ENCODE measurements at places on chromosomes 13 and 19.

DNA sequence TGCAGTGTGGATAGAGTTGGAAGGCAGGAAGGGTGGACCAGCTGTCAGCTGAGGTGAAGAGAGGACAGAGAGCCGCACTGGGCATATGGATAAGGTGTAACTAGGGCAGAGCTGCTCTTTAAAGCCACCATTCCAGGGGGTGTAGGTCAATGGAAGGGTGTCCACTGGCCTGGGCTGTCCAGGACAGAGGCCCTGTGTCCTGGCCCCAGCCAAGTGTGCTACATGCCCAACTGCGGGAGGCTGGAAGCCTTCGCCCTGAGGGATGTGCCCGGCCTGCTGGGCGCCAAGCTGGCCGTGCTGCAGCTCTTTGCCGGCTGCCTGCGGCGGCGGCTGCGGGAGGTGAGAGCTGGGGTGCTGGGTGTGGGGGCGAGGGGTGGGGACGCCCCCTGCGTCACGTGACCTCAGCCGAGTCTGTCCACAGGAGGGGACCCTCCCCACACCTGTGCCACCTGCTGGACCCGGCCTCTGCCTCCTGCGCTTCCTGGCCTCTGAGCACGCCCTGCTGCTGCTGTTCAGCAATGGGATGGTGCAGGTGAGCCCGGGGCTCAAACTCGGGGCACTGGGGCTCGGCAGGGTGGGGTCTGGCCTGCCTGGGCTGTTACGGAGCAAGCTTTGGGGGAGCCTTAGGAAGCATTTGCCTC lies 9.8 kb downstream of the PLK5 start:
- no peak for DNase-seq

- no peak for DNase-seq
Measured at GRCh38 chr13:55500694-55501093, 1640.0 kb upstream of the PRR20A start.

DNA sequence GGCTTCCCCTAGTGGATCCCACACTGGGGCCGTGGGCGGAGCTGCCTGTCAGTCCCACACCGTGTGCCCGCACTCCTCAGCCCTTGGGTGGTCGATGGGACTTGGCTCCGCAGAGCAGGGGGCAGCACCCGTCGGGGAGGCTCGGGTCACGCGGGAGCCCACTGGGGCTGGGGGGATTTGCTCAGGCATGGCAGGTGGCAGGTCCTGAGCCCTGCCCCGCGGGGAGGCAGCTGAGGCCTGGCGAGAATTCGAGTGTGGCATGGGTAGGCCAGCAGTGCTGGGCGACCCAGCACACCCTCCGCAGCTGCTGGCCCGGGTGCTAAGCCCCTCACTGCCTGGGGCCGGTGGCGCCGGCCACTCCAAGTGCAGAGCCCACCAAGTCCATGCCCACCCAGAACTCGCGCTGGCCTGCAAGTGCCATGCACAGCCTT lies 481.7 kb upstream of the PRR20A start:
- DNase-seq = no peak

DNA sequence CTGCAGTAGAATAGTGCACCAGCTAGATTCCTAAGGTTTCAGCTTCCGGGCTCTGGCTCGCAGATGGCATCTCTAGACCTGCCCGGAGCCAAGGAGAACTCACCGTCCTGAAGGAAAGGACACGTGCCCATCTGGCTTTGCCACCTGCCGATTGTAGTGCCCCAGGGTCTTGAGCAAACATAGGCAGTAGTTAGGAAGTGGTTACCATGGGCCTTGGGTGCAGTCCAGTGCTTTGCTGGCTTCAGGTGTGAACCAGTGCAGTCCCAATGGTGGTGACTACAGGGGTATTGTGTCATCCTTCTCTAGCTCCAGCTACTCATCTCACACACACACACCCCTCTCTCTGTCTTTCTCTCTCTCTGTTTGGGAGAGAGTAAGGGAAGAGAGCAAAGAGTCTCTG lies 61.4 kb upstream of the TEX29 start:
- DNase-seq = no peak

- DNase-seq = no peak
Measured at GRCh38 chr19:17409990-17410389, 4.6 kb upstream of the BST2 start.

DNA sequence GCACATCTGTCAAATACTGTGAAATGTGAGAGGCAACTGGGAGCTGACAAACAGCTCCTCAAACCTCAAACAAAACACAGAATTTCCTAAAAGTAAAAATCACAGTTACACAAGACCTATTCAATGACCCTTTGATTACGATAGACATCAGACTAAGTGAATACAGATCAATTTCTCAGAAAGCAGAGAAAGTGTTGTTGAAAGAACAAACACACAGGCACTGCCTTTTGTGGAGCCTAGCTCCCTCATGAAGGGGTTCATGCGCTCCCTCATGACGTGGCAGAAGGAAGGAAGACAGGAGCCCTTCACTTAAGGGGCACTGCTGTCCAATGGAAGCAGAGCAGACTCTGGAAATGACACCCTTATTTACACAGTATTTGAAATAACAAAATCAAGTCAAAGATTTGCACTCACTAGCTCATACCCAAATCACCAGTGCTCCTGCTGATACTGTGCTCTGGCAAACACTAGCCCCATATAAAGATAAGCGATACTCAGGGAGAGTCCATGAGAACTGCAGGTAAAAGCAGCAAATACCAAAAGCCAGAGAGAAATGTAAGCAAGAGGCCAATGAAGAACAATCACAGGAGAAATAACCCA lies 144.9 kb downstream of the KLF12 start:
- no peak for DNase-seq

DNA sequence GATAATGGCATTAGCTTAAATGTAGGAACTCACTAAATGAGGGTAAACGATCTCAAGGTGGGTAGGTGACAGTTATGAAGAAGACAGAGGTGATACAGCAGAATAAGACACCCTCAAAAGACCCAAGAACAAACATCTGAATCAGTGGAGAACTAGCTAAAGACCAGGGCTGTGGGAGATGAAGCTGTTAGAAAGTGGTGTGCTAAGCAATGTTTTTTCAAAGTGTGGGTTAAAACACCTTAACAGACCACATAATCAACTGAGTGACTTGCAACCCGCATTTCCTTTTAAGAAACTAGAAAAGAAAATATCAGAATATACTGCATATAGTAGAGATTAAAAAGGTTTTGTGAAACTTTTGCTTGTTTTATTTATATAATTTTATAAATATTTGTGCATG lies 70.0 kb downstream of the ZDHHC20 start:
- DNase-seq = no peak

DNA sequence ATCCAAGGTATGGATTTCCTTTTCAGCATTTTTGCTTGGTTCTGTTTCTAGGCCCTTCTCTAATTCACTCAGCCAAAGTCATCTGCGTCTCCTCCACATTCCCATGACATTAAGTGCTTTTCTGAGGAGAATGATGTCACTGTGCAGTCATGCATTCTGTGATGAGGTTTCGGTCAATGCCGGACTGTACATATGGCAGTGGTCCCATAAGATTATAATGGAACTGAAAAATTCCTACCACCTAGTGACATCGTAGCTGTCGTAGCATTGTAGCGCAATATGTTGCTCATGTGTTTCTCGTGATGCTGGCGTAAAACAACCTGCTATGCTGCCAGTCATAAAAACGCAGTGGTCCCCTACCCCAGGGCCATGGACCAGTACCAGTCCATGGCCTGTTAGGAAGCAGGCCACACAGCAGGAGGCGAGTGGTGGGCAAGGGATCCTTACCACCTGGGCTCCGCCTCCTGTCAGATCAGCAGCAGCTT lies 63.4 kb upstream of the TNFRSF19 start:
- DNase-seq = no peak

- DNase-seq = no peak
Measured at GRCh38 chr13:29491248-29491647, 104.2 kb downstream of the SLC7A1 start.

- no peak for DNase-seq
Measured at GRCh38 chr13:71090990-71091389, 776.0 kb downstream of the DACH1 start.

DNA sequence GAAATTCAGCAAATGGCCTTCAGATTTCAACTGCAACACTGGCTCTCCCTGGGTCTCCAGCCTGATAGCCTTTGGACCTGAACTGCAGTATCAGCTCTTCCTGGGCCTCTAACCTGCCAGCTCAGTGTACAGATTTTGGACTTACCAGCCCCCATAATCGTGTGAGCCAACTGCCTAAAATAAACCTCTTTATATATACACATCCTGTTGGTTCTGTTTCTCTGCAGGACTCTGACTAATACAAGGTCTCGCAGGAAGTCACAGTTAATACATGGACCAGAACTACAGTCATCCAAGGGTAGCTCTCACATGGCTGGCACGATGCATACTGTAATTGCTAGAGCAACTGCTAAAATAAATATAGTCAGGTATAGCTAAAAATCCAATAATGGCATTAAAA lies 85.1 kb downstream of the KATNAL1 start:
- no peak for DNase-seq

DNA sequence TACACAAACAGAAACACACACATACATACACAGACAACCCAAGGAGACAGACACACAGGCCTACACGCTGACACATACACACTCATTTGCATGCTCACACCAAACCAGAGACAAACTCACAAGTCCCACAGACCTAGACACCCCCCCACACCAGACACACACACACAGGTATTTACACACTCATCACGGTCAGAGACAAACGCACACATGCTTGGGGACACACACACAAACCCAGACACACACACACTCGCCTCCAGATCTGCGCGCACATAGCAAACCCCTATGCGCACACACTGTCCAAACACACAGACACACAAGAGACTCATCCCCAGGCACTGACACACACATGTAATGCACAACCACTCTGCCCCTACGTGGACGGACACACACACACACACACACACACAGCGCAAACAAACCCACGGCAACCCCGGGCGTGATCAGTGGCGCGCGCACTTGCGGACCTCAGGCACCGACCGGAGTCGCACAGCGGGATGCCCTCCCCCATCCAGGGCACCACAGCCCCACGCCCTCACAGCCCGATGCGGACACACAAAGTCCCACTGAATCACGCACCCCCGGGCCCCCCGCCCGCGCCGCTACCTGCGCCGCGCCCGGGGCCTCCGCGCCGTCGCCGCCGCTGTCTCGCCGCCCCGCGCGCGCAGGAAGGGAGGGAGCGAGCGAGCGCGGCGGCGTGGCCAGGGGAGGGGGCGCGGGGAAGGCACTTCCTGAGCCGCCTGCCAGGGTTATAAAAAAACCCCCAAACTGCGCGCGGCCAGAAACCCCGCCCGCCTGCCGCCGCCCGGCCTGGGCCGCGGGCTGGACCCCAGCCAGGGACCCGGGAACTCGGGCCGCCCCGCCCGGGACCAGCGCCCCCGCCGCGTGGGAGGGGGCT lies at the start of gene ADAMTS10:
Gene ADAMTS10 (minus strand): TSS at position 675 of the 895 bp plus-strand sequence. CDS start 5,005 bp downstream, outside the sequence.
- no peak for DNase-seq

DNA sequence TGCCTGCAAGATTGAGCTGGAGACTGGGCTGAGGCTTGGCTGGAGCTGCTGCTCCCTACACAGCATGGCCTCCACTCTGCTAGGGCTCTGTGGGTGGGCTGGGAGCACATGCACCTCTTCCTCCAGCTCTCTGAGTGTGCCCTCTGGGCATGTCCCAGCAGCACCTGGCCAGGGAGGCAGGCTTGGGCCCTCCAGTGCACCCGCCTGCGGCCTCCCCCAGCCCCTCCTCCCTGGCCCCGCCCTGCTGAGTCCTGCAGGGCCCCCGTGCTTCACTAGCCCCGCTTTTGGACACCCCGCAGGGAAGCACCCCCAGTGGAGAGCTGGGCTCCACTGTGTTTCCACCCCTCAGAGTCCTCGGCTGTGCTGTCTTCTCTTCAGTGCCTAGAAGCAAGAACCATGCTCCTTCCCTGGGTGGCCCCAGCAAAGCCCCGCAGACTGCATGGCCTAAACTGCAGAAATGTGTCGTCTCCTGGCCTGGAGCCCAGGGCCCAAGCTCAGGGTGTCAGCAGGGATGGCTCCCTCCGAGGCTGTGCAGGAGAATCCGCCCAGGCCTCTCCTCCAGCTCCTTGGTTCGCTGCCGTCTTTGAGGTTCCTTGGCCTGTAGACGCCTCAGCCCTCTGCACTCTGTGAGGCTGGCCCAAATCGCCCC lies 5.0 kb upstream of the TEX29 start:
- no peak for DNase-seq

DNA sequence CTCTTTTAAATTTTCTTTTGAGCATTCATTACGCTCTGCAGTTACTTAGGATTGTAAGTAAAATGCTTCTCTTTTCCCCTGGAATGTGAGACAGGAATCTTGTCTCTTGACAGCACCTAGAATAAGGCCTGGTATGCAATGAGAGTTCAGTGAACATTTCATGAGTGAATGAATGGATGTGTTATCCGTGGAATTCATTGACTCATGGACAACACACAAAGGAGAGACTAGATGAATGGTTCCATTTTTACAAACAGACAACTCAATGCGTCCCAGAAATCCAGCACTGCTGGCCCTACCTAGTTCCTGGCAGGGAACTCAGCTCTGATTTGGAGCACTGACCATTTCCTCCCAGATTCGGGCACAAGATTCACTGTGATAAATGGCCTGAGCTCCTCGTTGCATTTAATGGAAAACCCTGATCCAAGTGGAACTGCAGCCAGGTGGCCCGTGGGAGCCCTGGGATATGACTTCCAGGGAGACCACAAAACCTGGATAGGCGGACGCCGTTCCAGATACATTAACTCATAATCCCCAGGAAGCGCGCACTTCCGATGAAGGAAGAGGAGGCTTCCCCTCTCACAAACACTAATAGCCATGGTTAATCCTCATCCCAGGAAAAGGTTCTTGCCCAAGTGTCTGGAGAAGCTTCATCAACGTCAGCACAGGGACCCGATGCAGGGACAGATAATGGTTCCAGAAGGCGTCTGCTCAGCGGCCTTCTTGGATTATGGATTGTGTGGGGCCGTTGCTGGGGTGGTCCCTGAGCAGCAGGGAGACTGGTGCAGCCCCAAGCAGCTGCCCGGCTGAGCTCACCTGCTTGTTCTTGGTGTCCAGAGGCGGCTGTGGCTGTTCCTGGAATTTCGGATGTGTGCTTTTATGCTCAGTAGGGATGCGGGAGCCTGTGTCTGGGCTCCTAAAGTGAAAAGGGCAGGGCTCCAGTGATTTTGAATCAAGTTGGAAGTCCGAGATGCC lies 211.1 kb upstream of the TSHZ3 start:
- no peak for DNase-seq

DNA sequence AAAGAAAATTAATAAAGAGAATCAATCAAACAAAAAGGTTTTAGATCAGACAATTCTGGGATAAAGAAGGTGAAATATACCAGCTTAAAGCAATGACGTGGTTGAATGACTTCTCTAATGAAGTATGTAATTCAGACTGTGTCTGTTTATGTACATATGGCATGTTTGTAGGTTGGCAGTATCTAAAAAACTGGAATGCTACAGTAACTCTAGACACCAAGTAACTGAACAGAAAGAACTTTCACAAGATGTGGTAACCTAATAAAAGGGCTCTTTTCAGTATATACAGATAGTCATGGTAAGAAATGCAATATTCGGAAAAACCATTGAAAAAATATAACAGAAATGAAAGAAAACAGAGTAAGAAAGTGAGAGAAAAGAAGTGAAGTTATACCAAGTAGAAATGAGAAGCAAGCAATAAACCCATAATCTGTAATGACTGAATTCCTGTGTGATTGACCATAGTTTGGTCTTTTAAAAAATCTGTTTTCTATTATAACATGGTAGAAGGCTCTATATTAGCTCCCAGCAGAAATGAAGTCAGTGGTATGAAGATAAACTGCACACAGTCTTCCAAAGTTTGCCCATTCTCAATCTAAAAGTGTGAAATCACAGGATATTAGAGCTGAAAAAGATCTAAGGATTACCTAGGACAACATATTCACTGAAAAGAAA lies 31.4 kb downstream of the ELF1 start:
- no peak for DNase-seq

- peak; percentile 75 for DNase-seq
Measured at GRCh38 chr19:13093407-13094105, 9.1 kb downstream of the LYL1 start.

Measured in activated CD4-positive, alpha-beta T cell treated with anti-CD3 and anti-CD28 coated beads, Interleukin-2, amount 50 U/mL, for 4 hours (primary cell).